Stimulated activated CD8-positive, alpha-beta memory T cell treated with anti-CD3 and anti-CD28 coated beads, Interleukin-12 subunit alpha, Interleukin-12 subunit beta, amount 100 ng/mL, for 1 hour (primary cell): ENCODE measurements at places on chromosomes 1 and 21.

- DNase-seq: no peak
These were observed 165.3 kb upstream of the DPYD start for GRCh38 chr1:98086156-98086555.

DNA sequence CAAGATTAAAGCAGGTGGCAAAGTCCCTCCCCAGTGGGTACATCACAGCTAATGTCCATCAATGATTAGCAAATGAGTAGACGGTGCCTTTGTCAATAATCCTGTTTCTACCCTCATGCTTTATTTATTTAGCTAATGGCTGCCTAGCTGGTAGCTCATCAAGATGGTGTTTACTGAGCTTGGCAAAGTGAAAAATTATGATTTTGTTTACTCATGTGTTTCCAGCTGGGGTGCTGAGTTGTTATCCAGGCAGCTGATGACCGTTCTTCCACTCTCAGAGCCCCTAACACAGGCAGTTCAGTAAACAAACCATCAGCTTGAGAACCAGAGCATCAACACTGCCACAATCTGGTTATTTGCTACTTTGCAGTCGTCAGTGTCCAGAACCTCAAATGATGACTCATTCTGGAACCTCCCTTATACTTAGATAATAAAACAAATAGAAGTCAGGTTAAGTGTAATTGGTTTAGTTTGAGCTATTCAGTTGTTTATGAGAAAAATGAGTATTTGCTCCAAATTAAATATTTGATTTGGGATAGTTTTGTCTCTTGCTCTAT is 163.9 kb downstream of the ST6GALNAC5 start:
- DNase-seq: no peak

DNA sequence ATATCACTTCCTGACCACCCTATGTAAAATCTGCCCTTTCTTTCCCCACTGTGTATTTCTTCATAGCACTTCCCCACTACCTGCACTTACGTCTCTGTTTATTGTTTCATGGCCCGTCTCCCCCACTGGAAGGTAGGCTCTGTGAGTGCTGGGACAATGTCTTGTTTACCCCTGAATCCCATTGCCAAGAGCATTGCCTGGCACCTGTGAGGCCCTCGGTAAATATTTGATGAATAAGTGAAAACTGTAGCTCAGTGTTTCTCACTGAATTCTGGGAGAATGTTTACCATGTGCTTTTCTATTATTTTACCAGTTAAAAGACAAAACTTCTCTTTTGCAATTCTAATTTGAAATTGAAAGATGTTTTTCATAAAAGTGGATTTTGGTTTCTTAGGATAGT is 11.8 kb downstream of the NFASC start:
- no peak for DNase-seq

GRCh38 chr1:111878649-111879048 is 110.8 kb downstream of the KCND3 start:
- DNase-seq: no peak

GRCh38 chr21:41370840-41371684 is 9.2 kb downstream of the MX2 start:
- DNase-seq: no peak

- DNase-seq: no peak
These were observed 60.5 kb downstream of the GLIS1 start for GRCh38 chr1:53678507-53678906.

- no peak for DNase-seq
These were observed 107.7 kb downstream of the MAB21L3 start for GRCh38 chr1:116218922-116219321.
